ENCODE measurements at places on chromosomes 1 and 21.

- DNase-seq = no peak
Measured at GRCh38 chr1:223500560-223501425, 107.6 kb downstream of the CCDC185 start.

GRCh38 chr1:15334995-15335394 lies 74.7 kb upstream of the EFHD2 start:
- DNase-seq = no peak

GRCh38 chr1:210691039-210691610 lies 362.4 kb downstream of the HHAT start:
- peak; percentile 80 for DNase-seq

DNA sequence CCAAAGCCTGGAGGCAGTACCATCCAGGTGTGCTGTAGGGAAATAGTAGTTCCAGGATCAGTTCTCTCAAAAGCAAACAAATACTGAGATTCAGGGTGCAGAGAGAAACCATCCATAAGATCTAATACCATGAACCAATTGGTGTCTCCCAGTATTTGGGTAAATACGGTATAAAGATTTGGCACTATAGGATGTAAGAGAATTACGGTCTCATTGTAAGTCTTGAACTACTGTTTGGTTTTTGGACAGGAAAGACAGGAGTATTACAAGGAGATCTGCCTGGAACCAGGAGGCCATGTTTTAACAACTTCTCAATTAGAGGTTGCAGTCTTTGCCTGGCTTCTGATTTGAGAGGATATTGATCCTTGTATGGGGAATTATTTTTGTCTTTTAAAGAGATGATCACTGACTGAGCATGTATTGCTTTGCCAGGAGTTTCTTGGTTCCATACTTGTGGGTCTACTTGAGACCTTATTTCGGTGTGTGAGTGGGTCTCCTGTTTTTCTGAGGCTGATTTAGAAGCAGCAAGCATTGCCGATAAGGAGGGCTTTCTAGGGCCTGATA lies 10.2 kb downstream of the AADACL4 start:
- no peak for DNase-seq

GRCh38 chr1:23895993-23896392 lies 17.2 kb downstream of the CNR2 start:
- DNase-seq = no peak

DNA sequence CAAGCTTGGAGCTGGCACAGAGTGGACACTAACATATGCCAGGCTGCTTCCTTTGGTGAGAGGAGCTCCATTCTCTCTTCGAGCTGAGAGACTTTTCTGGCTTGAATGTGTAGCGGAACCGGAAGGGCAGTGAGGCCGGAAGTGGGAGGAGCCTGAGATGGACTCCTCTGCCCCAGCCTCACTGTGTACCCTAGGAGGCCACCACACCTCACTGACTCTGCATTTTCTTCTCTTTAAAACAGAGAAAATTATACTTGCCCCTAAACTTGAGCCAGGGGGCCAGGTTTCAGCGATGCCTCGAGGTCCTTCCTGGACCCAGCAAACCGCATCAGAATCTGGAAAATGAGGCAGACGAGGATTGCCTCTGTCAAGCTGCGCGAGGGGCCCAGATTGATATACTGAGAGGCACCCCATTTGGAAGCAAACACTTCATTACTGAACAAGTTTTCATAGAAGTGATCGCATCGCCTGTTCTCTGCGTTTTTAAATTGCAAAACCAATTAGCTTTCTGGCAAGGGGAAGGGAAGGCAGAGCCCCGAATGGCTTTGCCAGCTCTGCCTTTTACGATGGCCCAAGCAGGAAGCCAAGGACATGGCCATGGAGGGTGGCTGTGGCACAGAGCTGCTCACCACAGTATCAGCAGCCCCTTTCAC lies 708.1 kb downstream of the PTPRU start:
- no peak for DNase-seq

- DNase-seq = no peak
Measured at GRCh38 chr1:236578661-236579060, 25.7 kb downstream of the HEATR1 start.

GRCh38 chr21:27101523-27101922 lies 134.6 kb upstream of the ADAMTS5 start:
- DNase-seq = no peak

DNA sequence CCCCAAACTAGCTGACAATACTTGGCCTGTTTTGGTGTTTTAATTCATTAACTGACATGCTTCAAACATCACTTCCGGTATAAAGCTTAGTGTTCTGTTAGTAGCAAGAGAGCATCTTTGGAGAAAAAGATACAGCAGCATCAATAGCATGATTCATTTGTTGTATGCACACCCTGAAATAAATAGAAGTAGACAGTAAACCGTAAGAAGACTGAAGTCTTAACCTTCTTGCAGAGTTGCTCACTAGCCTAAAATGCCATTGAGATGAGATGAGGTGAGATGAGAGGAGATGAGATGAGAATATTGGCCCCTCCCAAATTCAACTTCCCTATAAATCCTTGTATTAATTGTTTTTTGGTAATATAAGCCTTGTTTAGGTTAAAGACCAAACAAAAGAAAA lies 108.8 kb downstream of the TNFSF18 start:
- no peak for DNase-seq

DNA sequence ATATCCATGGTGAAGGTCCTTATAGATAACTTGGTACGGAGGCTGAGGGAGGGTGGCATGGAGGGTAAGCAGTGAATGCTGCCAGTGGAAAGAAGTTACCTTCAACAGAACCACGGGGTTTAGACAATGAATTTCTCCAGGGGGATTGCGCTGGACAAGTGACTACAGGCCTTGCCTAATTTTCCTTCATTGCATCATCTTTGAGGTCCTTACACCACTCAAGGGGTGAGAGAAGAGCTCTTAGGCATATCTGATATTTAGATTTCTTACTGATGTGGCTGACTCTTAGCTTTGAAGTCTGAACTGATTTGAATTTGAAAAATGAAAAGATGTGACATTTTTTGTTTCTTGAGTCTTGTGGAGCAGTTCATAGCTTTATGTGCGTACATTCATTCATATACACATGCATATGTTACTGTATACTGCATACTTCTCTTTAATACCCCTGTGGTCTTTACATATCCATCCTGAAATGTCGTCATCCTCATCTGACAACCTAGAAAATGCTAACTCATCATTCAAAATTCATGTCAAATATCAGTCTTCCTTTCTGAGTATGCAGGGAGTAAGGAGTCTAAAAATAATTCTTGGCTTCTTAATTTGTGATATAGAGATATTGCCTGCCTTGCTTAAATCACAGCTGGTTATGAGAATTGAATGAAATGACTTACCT lies 63.6 kb downstream of the DNM3 start:
- DNase-seq = no peak

DNA sequence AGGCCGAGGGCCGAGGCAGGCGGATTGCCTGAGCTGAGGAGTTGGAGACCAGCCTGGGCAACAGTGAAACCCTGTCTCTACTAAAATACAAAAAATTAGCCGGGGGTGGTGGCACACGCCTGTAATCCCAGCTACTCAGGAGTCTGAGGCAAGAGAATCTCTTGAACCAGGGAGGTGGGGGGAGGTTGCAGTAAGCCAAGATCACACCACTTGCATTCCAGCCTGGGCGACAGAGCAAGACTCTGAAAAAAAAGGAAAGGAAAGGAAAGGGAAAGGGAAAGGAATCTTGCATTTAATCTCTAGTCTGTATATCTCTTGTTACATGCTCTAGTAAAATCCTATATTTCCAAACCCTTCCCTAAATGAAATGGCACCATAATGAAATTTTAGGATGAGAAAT lies 328.3 kb upstream of the ADGRL2 start:
- DNase-seq = no peak

DNA sequence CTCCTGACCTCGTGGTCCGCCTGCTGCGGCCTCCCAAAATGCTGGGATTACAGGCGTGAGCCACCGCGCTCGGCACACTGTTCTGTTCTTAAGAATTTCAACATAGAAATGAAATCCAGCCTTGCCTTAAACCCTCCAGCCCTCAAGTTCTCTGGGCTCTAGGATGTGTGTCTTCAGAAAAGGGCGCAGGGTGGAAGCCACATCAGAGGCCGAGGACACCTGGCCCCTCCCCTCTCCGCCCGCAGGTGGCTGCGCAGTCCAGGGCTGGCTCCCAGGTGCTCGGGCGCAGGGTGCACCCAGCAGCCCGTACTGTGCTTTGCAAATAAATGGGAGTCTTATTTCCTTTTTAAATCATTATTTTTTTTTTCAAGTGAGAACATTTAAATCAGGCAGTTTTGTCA lies 2.0 kb upstream of the C1orf174 start:
- no peak for DNase-seq

GRCh38 chr1:162229549-162229948 lies 147.1 kb downstream of the SPATA46 start:
- no peak for DNase-seq

DNA sequence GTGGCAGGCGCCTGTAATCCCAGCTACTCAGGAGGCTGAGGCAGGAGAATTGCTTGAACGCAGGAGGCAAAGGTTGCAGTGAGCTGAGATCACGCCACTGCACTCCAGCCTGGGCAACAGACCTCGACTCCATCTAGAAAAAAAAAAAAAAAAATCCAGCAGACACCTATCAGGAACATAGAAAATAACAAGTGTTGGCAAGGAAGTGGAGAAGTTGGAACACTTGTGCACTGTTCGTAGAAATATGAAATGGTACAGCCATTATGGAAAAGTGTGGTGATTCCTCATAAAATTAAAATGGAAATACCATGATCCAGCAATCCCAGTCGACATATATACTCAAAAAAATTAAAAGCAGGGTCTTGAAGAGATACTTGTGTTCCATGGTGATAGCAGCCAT lies 12.0 kb upstream of the C1orf162 start:
- no peak for DNase-seq

GRCh38 chr1:211625040-211625439 lies 46.1 kb upstream of the SLC30A1 start:
- no peak for DNase-seq

DNA sequence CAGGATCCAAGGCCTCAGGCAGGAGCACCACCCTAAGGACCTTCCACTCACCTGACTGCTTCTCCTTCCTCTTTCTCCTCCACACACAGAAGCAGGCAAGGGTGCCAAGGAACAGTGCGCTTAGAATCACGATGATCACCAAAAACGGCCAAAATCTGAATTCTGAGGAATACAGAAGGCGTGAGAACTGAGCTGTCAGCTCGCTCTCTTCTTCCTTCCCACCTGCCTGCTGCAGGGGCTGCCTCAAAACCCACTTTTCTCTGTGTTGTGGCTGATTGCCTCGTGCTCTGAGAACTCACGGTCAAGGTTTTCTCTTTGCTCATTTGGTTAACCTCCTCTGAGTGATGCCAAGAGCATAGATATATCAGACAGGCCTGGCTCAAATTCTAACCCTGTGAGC lies 23.8 kb downstream of the CD244 start:
- DNase-seq = no peak

GRCh38 chr1:226973898-226974543 lies 33.9 kb downstream of the COQ8A start:
- DNase-seq = peak; percentile 40

GRCh38 chr1:177914603-177915002 lies 55.3 kb downstream of the SEC16B start:
- DNase-seq = no peak

GRCh38 chr1:68974447-68974846 lies 477.6 kb upstream of the DEPDC1 start:
- no peak for DNase-seq

- DNase-seq = no peak
Measured at GRCh38 chr1:104028416-104029035, 278.8 kb downstream of the AMY1C start.

GRCh38 chr1:3443807-3444206 lies 10.7 kb upstream of the ARHGEF16 start:
- DNase-seq = no peak

- no peak for DNase-seq
Measured at GRCh38 chr1:220917101-220917500, 37.9 kb downstream of the HLX start.

GRCh38 chr1:26053718-26054560 lies 8.0 kb upstream of the SLC30A2 start:
- no peak for DNase-seq

- no peak for DNase-seq
Measured at GRCh38 chr1:201115390-201115937, 3.2 kb upstream of the CACNA1S start.

- no peak for DNase-seq
Measured at GRCh38 chr1:238052496-238053266, 162.0 kb upstream of the ZP4 start.

DNA sequence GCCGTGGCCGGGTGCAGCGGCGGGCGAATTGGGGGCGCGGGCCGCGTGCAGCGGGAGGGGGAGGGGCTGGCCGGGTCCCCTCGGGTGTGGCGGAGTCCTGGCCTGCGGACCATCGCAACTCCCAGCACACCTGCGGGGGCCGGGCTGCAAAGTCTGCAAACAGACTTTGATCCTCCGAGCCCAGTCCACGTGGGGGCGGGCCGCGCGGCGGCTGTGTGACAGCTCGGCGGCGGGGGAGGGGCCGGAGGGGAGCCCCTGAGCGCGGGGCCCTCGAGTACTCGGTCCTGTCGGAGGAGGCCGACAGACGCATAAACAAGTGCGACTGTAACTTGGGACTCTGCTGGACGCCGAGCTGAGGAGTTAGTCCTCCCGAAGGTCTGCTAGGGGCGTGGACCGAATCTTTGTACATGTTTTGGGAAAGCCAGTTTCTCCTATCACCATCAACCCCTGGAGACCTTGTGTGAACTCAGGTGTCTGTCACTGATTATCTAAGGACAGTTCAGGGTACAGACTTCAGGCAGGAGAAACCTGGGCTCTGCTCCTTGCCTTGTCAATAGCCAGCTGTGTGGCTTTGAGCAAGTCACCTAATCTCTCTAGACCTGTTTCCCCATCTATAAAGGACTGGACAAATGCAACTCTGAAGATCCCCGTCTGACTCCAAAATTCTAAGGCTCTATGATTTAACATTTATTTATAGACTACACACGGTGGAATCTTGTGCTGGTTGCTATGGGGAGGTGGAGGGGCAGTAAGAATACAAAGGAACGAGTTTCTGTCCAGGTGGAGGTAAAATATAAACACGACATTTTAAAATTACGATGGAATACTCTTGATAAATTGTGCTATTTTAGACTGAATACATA lies 710 bp upstream of the SLC30A1 start:
- peak; percentile 76 for DNase-seq

DNA sequence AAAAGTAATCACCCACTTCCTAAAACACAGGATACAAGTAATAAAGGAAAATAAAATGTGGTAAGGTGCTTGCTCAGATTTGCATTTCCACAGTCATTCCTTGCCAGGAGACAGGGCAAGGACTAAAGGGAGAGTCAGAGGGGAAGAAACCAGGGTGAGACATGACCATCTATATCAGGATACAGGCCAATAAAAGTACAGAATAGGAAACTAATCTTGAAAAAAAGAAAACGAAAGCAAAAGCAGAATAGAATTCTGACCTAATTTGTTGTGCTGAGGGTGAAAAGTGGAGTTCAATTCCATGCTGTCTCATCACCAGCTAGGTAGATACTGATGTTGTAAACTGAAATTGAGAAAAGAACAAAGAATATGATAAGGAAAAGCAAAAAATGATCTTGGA lies 27.3 kb downstream of the JMJD4 start:
- no peak for DNase-seq

GRCh38 chr1:94015489-94015817 lies 105.5 kb downstream of the ABCA4 start:
- no peak for DNase-seq

GRCh38 chr1:18494304-18494703 lies 13.6 kb downstream of the KLHDC7A start:
- no peak for DNase-seq

GRCh38 chr1:33443705-33444180 lies 12.8 kb upstream of the PHC2 start:
- DNase-seq = no peak
